Fibroblast of skin of right quadriceps (primary cell): ENCODE measurements at places on chromosomes 4 and X.
A peak's percentile ranks its signal among the peaks of the same experiment; 100 is the strongest.

- DNase-seq = peak; percentile 25
These were observed 62.4 kb downstream of the TRAPPC11 start for GRCh38 chr4:183721207-183722081.

DNA sequence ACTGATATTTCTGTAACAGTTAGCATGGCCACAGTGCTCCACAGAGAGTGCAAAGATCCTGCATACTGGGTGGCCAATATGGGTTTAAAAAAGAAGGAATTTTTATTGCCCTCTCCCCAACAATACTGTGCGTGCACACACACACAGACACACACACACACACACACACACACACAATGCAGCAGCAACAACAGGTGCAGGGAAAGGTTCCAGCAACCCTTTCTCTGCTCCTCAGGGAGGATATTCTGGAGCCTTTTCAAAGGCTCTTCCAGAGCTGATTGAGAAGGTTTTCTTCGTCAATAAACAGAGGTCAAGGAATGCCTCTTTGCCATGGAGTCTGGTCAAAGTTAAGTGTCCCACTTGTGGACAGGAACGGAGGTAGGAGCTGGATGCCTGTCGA is 84.8 kb upstream of the ZFP42 start:
- no peak for DNase-seq

DNA sequence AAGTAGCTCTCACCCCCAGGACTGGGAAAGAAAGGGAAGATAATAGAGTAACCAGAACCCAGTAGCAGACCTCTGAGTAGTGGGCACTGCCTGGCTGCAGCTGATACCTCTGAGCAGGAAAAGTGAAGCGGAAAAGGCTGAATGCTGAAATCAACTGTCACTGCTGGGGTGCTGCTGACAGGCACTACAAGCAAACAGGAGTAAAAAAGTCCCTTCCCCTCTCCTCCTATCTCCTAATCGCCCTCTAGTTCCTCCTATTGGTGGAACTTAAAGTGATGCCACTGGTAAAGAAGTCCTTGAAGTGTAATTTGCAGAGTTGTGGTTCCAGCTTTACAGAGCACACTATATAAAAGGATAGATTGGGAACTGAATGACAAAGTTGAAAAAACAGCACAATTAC is 32.8 kb upstream of the GLRB start:
- DNase-seq = peak; percentile 55

DNA sequence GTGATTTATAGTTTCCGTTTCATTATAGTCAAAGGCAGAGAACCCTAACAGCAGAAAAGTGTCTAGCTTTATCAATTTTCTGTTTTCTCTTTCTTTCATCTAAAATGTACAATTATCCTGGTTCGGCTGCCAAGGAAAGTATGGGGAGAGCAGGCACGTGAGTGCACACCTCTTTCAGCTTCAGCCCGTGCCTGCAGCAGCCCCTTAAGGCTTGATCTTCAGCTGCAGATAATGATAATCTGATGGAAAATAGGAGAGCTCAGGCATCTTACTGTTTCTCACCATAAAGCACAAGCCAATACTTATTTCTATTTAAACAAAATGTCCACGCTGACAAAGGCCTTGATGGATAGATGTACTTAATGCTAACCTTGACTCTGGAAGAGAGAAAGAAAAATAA is 334.4 kb downstream of the UNC5C start:
- DNase-seq = no peak

GRCh38 chrX:114332766-114333165 is 251.1 kb upstream of the HTR2C start:
- no peak for DNase-seq

GRCh38 chr4:6962211-6963041 is 52.8 kb downstream of the TBC1D14 start:
- no peak for DNase-seq

DNA sequence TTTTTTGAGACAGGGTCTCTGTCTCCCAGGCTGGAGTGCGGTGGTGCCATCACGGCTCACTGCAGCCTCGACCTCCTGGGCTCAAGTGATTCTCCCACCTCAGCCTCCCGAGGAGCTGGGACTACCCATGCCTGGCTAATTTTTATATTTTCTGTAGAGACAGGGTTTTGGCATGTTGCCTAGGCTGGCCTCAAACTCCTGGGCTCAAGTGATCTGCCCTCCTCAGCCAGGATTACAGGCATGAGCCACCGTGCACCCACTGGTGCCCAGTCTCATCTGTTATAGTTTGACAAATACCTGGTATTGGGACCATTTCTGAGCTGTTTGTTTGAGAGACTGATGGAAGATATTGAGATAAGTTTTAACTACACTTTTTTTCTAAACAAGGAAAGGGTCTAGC is 57.5 kb upstream of the SMIM10 start:
- no peak for DNase-seq

GRCh38 chrX:119692191-119693039 is 553 bp downstream of the SEPTIN6 start:
- peak; percentile 34 for DNase-seq

- no peak for DNase-seq
These were observed 293.1 kb downstream of the TENM3 start for GRCh38 chr4:182536221-182536811.

- no peak for DNase-seq
These were observed 175.4 kb upstream of the TENM3 start for GRCh38 chr4:182067828-182068227.

DNA sequence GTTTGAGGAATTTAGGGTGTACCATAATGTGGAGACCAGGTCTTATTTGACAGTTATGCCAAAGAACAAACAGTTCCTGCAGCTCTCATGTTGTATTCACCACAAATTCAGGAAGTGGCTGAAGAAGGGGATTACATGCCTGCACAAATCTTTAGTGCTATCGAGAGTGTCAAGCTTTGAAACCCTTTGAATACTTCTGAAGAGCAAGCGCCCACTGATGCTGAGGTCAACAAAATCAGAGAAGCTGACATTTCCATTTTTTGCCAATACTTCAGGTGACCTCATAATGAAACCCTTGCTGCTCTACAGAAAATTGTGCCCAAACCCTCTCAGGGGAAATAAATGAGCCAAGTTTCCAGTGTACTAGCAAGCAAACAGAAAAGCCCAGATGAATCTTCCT is 28.4 kb downstream of the PAK3 start:
- DNase-seq = no peak

DNA sequence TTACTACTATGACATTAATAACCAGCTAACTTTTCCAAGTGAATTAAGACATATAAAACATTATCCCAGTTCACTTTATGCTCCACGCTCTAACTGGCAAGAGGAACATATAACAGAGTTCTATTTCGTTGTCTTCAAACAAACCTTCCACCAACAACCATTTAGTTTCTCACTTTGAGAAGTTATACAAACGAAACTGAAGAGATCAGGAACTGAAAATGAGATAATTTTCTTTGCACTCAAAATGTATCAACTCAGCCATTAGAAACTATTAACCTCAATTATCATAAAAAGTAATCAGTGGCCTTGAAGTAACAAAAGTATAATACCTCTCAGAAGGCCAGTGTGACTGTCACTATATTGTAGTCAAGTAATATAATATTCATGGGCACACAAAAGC is 70.1 kb downstream of the CHM start:
- no peak for DNase-seq

- peak; percentile 57 for DNase-seq
These were observed 24.0 kb downstream of the CYTL1 start for GRCh38 chr4:4995103-4995907.

DNA sequence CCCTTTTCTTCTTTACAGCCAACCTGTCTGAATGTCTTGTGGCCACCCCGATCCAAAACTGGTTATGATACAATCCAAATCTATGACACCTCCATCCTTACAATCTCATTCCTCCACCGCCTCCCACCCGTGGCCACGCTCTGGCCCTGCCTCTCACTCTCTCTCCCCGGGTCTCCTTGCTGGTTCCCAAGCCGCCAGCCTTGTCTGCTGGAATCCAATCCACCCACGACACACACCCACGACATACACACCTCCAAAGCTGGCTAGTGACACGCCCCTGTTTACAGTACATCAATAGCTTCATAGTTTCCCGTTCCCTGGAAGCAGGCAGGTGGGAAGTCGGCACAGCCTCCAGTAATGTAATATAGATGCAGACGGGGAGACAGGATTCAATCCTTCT is 99.0 kb downstream of the WFS1 start:
- no peak for DNase-seq

- no peak for DNase-seq
These were observed 40.2 kb downstream of the CRMP1 start for GRCh38 chr4:5852523-5853202.

GRCh38 chr4:41982716-41983115 is 1.2 kb downstream of the DCAF4L1 start:
- no peak for DNase-seq

GRCh38 chr4:133856731-133857355 is 344.7 kb downstream of the PABPC4L start:
- peak; percentile 56 for DNase-seq

DNA sequence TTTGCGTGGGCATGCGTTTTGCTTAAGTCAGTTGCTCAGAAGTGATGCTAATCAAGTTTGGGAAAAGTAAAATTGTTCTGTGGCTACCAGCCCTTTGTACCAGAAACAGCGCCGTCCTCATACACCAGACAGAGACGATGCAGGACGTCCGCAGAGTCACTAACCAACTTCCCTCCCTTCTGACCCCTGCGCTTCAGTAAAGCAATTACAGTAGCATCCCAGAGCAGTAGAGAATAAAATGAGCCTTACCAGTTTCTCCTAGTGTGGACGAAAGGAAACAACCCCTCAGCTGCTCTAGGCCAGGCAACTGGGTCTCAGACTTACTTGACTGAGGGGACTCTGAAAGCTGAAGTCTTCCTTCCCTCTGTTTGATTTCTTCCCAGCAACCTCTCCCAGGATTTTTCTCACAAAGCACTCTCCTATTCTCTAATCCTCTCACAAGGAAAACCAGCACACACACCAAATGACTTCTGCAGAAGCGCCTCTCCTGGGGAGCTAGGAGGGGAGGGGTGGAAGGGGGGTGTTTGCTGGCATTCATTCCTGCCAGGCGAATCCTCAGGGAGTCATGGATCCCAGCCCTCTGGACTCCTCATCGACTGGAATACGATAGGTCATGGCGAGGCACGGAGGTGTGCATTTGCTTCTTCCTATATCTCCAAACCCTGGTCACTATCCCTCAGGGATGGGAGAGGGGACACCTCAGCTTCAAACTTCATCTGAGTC is 56.0 kb upstream of the MID1 start:
- no peak for DNase-seq

DNA sequence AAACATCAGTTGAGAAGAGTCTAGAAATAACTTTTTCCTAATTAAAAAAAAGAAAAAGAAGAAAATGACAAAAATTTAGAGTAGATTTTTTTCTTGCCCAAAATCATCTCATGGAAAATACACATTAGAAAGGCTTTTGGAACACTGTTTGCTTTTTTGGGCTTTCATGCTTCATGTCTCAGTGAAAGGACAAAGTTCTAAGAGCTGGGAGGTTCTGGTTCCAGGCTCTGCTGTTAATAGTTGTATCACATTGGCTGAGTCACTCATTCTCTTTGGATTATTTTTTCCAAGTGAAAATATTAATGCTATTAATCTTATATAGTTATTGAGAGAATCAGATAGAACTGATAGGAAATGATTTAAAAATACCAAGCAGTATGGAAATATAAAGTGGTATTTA is 32.9 kb upstream of the ETNPPL start:
- DNase-seq = no peak

- DNase-seq = no peak
These were observed 1.7 kb upstream of the AKAP4 start for GRCh38 chrX:50202539-50202938.

- DNase-seq = no peak
These were observed 467.1 kb downstream of the NAF1 start for GRCh38 chr4:162699629-162700028.

- DNase-seq = peak; percentile 88
These were observed 48.6 kb downstream of the DCLK2 start for GRCh38 chr4:150126864-150127203.

- DNase-seq = no peak
These were observed 155.3 kb downstream of the FHIP1A start for GRCh38 chr4:151564321-151564720.

GRCh38 chr4:2789351-2789750 is 3.5 kb upstream of the SH3BP2 start:
- DNase-seq = no peak

GRCh38 chr4:7367406-7367805 is 67.3 kb downstream of the PSAPL1 start:
- no peak for DNase-seq

DNA sequence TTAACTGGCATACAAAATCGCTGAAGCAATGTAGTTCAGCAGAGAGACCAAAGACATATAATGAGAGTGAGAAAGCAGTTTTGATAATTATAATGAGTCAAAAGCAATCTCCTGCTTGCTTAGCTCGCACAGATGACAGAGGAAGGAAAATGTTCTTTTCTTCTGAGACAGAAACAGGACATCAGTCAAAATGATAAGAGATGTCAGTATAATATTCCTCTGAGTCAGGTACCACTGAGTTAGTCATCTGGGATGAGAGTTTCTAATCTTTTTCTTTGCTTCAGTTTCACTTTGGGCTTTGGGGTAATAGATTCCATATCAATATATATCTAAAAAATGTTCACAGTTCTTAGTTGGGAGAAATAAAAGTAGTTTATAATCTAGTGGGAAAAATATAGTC is 387.2 kb downstream of the PCDH7 start:
- no peak for DNase-seq

- DNase-seq = no peak
These were observed 538.2 kb downstream of the DMD start for GRCh38 chrX:32673193-32673592.

GRCh38 chr4:149885896-149886295 is 70.3 kb upstream of the IQCM start:
- peak; percentile 92 for DNase-seq

GRCh38 chr4:121148000-121148399 is 16.1 kb downstream of the TNIP3 start:
- DNase-seq = peak; percentile 88
